ENCODE measurements at places on chromosomes 7 and 10.
A peak's percentile ranks its signal among the peaks of the same experiment; 100 is the strongest.

- no peak for DNase-seq
Observed at GRCh38 chr10:1366811-1367425, 310.7 kb downstream of the WDR37 start.

DNA sequence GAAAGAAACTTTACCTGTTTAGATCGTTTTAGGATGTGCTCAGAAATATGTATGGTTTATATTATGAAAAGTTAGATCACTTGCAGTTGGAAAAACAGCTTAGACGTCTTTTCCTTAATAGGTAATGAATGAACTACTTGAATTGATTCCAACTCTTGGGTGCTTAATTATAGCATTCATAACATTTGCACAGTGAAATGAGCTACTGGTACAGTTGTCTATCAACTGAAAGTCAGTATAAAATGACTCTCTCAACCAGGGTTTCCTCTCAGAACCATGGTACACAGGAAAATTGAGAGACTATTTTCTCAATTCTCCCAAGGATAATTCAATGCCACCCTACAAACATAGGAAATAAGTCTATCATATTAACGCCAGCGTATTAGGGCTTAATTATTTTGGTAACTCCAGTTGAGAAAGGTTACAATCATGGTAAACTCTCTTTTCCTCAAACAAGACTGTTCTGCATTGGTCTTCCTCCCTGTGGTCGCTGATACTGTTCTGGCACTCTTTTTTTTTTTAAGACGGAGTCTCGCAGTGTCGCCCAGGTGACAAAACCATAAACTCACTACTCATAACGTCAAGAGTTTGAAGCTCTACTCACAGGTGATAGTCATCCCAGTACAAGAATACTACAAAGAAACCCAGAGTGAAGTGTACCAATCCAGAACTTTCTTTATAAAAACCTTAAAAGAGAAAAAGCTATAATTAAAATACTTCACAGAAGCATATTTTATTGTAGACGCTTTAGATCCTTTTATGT is 2.0 kb downstream of the ANLN start:
- peak; percentile 31 for DNase-seq

- no peak for DNase-seq
Observed at GRCh38 chr7:24737281-24737680, 20.0 kb downstream of the GSDME start.

- DNase-seq, result no peak
Observed at GRCh38 chr7:75663302-75663907, 75.3 kb downstream of the HIP1 start.

DNA sequence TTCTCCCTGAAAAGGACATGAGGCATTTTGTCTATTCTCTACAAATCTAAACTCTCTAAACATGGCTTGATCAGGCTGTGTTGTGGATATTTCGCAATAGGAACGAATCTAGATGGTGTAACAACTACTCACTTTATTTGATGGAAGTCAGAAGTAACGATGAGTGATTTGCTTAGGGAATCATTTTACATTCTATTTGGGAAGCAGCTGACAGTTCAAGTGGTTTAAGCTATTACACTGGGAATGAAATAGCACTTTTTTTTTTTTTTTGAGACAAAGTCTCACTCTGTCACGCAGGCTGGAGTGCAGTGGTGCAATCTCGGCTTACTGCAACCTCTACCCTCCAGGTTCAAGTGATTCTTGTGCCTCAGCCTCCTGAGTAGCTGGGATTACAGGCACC is 44.1 kb downstream of the NPY start:
- DNase-seq, result no peak

DNA sequence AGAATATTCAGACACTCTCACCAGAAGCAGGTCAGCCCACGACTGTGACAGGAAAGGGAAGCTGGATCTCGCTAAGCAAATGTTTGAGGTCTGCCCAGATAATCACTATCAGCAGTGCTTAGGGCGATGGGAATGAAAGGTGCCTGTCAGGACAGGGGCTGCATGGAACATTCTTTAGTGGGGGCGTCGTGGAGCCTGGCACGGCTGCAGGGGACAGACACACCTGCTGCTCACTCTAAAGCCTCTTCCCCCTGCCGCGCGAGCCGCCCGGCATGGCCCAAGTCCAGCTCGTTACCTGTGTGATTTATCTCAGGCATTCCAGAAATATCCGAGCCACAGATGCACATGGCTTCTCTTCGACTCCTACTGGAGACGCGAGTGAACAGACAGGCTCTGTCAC is 235.5 kb downstream of the GLRX3 start:
- DNase-seq, result no peak

DNA sequence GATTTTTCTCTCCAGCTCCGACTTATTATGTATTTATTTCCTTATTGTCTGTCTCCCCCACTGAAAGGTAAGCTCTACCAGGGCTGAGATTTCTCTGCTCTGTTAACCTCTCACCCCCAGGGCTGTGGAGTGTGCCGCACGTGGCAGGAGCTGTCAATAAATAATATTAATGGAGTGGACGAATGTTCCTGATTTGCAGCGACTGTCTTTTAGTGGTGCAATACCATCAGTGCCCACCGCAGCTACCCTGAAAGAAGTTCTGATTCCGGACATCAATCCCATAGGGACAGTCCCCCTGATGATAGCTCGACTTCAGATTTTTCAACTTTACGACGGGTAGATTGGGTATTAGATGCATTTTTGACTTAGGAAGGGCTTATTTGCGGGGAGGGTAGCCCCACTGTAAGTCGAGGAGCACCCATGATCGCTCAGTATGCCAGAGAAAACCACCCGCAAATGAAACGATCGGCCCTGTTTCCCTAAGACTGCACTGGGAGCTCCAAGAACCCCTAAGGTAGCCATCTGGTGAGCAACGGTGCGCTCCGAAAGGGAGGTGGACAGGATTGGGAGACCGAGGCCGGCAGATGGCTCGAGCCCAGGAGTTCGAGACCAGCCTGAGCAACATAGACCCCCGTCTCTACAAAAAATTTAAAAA is 986 bp upstream of the PPP2R2D start:
- peak; percentile 8 for DNase-seq

GRCh38 chr7:107948645-107949442 is 54.1 kb downstream of the LAMB1 start:
- no peak for DNase-seq

DNA sequence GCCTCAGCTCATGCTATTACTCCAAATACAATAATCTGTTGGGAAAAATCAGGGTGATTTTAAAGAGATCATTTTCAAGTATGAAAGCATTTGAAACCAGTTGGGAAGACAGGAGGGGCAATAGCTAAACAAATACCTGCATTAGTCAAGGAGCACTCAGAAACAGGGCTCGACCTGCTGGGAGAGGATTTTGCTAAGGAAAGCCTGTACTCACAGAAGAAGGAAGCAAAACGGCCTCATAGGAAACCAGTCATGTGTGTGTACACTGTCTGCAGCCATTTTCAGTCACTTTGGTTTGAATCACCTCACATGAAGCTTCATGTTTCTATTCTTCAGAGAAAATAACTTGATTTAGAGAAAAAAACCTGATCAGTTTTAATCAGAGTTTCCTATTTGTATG is 38.6 kb downstream of the FZD1 start:
- DNase-seq, result no peak

GRCh38 chr7:50304129-50304910 is at the start of gene IKZF1:
IKZF1 (plus strand) TSS chr7:50304716; CDS start chr7:50319062, 14,346 bp downstream.
- DNase-seq, result peak; percentile 74

GRCh38 chr7:2104716-2105115 is 128.0 kb downstream of the MAD1L1 start:
- no peak for DNase-seq
